ENCODE measurements at places on chromosomes 11 and 22. TPM values are rescaled to one million over a fixed set of nuclear protein-coding genes. Genes with fewer than 3 reads are reported as not detected.

DNA sequence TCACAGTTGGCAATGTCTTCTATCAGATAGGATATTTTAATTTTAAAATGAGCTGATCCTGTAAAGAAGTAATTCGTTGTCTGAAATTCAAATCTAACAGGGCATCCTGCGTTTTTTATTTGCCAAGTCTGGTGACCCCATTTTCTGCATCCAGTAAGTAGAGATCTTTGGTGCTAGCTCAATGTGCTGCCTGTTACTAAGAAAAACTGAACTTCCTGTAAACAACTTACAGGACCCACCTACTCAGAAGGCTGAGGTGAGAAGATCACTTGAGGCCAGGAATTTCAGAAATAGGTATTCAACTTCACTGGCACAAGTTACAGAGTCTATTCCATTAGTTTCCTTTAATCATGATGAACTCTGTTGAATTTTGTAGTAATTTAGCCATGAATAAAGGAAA, 4.0 kb downstream of the ARL14EP start:
- peaks cover 29% of the 10 kb centered on the region for H3K4me1 ChIP-seq
- no peak overlapping the region for H3K27ac ChIP-seq
- DNase-seq: no peak
- H3K36me3 ChIP-seq: no peaks in the 10 kb centered on the region
- no peak overlapping the region for H3K4me3 ChIP-seq
- H3K27me3 ChIP-seq: no peaks in the 10 kb centered on the region

DNA sequence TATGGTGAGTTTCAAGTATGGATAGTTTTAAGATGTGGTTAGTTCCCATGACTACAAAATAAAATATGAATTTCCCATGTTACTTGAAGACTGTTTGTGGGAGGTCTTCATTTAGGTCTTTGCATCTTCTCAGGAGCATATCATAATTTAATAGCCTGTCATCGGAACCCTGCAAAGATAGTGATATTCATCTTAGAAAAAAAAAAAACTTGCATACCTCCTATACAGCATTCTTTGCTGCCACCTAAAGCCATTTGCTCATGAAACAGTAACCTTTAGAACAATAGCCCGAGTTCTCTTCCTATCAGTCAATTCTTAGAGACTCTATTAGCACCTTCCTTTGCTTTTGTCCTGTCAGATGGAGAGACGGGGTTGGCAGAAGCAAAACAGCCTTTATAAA, 75.3 kb downstream of the ARFGAP2 start:
- no peak overlapping the region for H3K4me3 ChIP-seq
- H3K4me1 ChIP-seq: peaks cover 37% of the 10 kb centered on the region
- peaks cover 4% of the 10 kb centered on the region for H3K36me3 ChIP-seq
- no peak overlapping the region for H3K27ac ChIP-seq
- DNase-seq: no peak
- no peaks in the 10 kb centered on the region for H3K27me3 ChIP-seq

Gene PHETA2
- 5.2 TPM for total RNA-seq

Gene PTPRCAP
- 0.73 TPM for total RNA-seq
